Mesothelial cell of epicardium (in vitro differentiated cells): ENCODE measurements at places on chromosomes 2 and 18. TPM values are rescaled to one million over a fixed set of nuclear protein-coding genes. Genes with fewer than 3 reads are reported as not detected.

- H3K4me3 ChIP-seq, result no peak overlapping the region
- H3K27ac ChIP-seq, result no peak overlapping the region
- no peak for DNase-seq
- H3K36me3 ChIP-seq, result no peaks in the 10 kb centered on the region
These were observed 1471.8 kb downstream of the LRP1B start for GRCh38 chr2:140658760-140659692.

- H3K27ac ChIP-seq, result no peak overlapping the region
- no peak overlapping the region for H3K4me3 ChIP-seq
- DNase-seq, result no peak
- peaks cover 8% of the 10 kb centered on the region for H3K36me3 ChIP-seq
These were observed 28.9 kb downstream of the ADI1 start for GRCh38 chr2:3490191-3491170.

DNA sequence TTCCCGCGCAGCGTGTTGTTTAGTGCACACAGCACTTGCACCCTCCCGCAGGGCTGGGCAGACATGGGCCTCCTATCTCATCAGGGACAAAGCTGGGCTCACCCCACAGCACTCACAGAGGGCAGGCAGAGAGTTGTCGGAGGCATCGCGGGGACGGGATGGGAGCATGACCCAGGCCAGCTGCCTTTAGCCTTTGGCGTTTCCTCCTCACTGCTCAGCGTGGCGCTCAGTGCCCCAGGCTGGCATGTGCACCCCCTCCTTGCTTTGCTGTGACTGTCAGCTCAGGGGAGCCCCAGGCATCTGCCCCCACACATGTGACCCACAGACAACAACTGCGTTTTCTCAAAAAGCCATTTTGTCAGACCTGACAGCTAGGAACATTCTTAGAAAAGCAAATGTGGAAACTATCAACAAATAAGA is 101.1 kb downstream of the RNF144A start:
- peak overlapping the region; percentile 93 for H3K27ac ChIP-seq
- no peak overlapping the region for H3K4me3 ChIP-seq
- DNase-seq, result no peak

DNA sequence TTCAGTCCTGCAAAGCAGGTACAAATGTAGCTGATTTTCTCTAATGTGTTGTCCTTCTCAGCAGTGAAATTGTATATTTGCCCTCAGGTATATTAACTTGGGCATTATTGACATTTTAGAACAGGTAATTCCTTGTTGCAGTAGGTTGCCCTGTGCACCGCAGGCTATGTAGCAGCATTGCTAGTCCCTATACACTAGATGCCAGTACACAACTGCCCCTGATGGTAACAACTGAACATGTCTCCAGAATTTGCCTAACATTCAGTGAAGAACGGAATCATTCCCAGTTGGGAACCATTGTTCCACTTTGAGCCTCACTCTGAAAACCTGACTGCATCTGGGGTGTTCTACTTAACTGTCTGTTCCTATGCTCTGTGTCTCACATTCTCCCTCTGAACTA is 23.1 kb upstream of the TFPI start:
- H3K27me3 ChIP-seq, result no peaks in the 10 kb centered on the region
- peak overlapping the region; percentile 54 for H3K27ac ChIP-seq
- peaks cover 34% of the 10 kb centered on the region for H3K4me1 ChIP-seq
- DNase-seq, result no peak

The IL1RL2 gene
- total RNA-seq, result 0.40 TPM in 1 of 3 replicates, not detected in the others

- no peak for DNase-seq
- H3K4me1 ChIP-seq, result peaks cover 21% of the 10 kb centered on the region
- no peak overlapping the region for H3K27ac ChIP-seq
- H3K36me3 ChIP-seq, result no peaks in the 10 kb centered on the region
- no peak overlapping the region for H3K4me3 ChIP-seq
These were observed 154.4 kb upstream of the TWIST2 start for GRCh38 chr2:238693337-238694093.

GRCh38 chr2:154587739-154588138 is 110.8 kb upstream of the KCNJ3 start:
- no peak overlapping the region for H3K4me3 ChIP-seq
- H3K27ac ChIP-seq, result no peak overlapping the region
- no peak for DNase-seq
- no peaks in the 10 kb centered on the region for H3K36me3 ChIP-seq

- H3K4me1 ChIP-seq, result peaks cover 73% of the 10 kb centered on the region
- no peaks in the 10 kb centered on the region for H3K27me3 ChIP-seq
- H3K27ac ChIP-seq, result peak overlapping the region; percentile 97
- no peak overlapping the region for H3K4me3 ChIP-seq
These were observed 173.9 kb downstream of the HDAC4 start for GRCh38 chr2:239226677-239227581.

DNA sequence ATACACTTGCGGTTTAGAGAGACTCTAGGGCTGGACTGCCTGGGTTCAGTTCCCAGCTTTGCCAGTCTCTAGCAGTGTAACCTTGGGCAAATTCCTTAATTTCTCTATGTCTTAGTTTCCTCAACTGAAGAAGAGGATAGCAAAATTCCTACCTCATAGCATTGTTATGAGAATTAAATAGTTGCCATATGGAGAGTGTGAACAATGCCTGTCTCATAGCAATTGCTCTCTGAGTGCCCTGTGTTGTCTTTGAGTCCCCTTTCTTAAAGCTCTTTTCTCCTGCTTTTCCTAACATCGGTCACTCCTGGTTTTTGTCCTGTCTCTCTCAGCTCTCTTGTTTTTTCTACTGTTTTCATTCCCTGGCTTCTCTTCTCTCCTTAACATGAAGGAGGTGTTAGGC is 116.8 kb upstream of the ALPP start:
- H3K4me3 ChIP-seq, result no peak overlapping the region
- DNase-seq, result no peak
- no peak overlapping the region for H3K27ac ChIP-seq
- peaks cover 36% of the 10 kb centered on the region for H3K36me3 ChIP-seq
- H3K27me3 ChIP-seq, result no peaks in the 10 kb centered on the region
- H3K4me1 ChIP-seq, result peaks cover 16% of the 10 kb centered on the region

GRCh38 chr2:39723946-39724827 is 54.9 kb downstream of the THUMPD2 start:
- peaks cover 49% of the 10 kb centered on the region for H3K4me1 ChIP-seq
- H3K27ac ChIP-seq, result peak overlapping the region; percentile 85
- H3K36me3 ChIP-seq, result peaks cover 3% of the 10 kb centered on the region
- no peak for DNase-seq
- no peaks in the 10 kb centered on the region for H3K27me3 ChIP-seq
- H3K4me3 ChIP-seq, result no peak overlapping the region

- no peak overlapping the region for H3K27ac ChIP-seq
- H3K27me3 ChIP-seq, result no peaks in the 10 kb centered on the region
- H3K4me1 ChIP-seq, result no peaks in the 10 kb centered on the region
These were observed 156.6 kb downstream of the AKAIN1 start for GRCh38 chr18:5040476-5040875.

The PLEK gene
- not detected in 3 replicates for total RNA-seq

- H3K27me3 ChIP-seq, result no peaks in the 10 kb centered on the region
- H3K27ac ChIP-seq, result peak overlapping the region; percentile 92
- H3K4me3 ChIP-seq, result peak overlapping the region; percentile 54
- peaks cover 21% of the 10 kb centered on the region for H3K4me1 ChIP-seq
- no peaks in the 10 kb centered on the region for H3K36me3 ChIP-seq
These were observed 169.1 kb upstream of the KLF7 start for GRCh38 chr2:207334624-207335371.

- no peak for DNase-seq
- H3K36me3 ChIP-seq, result peaks cover 37% of the 10 kb centered on the region
- H3K4me1 ChIP-seq, result no peaks in the 10 kb centered on the region
- H3K4me3 ChIP-seq, result no peak overlapping the region
- H3K27ac ChIP-seq, result no peak overlapping the region
These were observed 11.8 kb downstream of the NDUFA10 start for GRCh38 chr2:240013343-240013742.

DNA sequence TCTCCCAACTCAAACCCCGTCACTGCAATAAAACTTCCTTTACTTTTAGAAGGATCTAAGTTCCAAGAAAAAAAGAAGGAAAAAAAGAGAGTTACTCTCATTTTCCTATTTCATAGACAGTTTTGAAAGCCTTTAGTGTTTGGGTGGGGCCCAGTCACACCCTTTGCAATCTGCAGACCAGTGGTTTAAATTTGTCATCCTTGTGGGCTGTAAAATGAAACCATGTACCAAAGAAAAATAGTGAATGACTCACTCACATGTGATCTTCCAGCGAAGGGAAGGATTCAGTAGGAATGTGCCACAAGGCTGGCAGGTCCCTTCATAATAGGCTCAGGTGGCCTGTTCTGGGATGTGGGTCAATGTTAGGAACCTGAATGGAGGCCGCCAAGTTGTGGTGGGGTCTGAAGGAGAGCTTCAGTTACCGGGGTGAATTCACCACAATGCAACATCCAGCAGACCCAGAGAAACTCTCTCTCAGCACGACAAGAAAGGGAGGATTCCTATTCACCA is 28.3 kb downstream of the ANXA4 start:
- H3K4me3 ChIP-seq, result no peak overlapping the region
- peaks cover under 1% of the 10 kb centered on the region for H3K36me3 ChIP-seq
- H3K4me1 ChIP-seq, result peaks cover 15% of the 10 kb centered on the region
- peak overlapping the region; percentile 14 for H3K27ac ChIP-seq
- no peak for DNase-seq

- H3K36me3 ChIP-seq, result no peaks in the 10 kb centered on the region
- H3K27ac ChIP-seq, result no peak overlapping the region
- peaks cover 10% of the 10 kb centered on the region for H3K27me3 ChIP-seq
- H3K4me1 ChIP-seq, result no peaks in the 10 kb centered on the region
These were observed 69.0 kb downstream of the TPO start for GRCh38 chr2:1482253-1482675.

- DNase-seq, result no peak
- peaks cover 43% of the 10 kb centered on the region for H3K36me3 ChIP-seq
These were observed 20.4 kb downstream of the CMPK2 start for GRCh38 chr2:6845312-6845711.

DNA sequence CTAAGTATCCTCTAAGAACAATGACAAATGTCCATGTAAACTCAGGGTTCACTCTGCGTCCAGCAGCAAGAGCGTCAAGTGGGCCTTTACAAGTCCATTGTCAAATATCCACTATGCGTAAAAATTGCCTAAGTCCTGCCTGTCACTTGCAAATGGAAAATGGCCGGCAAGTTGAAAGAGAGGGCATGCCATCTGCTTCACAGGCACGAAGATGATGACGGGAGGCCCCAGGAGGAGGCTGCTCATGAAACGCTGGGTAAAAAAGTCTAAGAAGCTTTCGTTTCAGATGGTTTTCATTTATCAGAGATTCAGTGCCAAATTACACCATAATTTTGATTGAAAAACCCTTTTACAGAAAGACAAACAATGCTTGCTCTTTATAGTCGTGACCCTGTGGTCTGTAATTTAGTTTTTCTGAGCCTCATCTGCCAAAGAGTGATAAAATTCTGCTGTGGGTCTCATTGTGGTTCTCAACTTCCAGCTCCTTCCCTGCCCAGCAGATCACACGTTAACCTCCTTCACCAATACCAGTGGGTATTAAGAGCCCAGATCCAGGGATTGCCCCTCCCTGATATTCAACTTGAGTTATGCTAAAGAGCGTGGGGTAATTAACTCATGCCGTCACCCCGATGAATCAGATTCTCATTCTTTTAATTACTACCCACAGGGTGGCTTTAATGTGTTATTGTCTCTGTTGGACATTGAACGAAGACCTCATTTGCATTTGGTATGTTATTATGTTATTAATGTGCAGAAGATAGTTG is 160.2 kb upstream of the ALKAL2 start:
- peaks cover 3% of the 10 kb centered on the region for H3K27me3 ChIP-seq
- no peaks in the 10 kb centered on the region for H3K36me3 ChIP-seq
- no peak overlapping the region for H3K27ac ChIP-seq
- H3K4me3 ChIP-seq, result no peak overlapping the region
- H3K4me1 ChIP-seq, result peaks cover 2% of the 10 kb centered on the region

The ICA1L gene
- total RNA-seq, result 9.9 to 13.4 TPM (median 11.8 TPM) in 3 replicates

GRCh38 chr2:241852981-241853631 is 5.6 kb downstream of the PDCD1 start:
- no peak for DNase-seq
- H3K27me3 ChIP-seq, result peaks cover 5% of the 10 kb centered on the region
- no peak overlapping the region for H3K27ac ChIP-seq
- no peaks in the 10 kb centered on the region for H3K36me3 ChIP-seq
- no peak overlapping the region for H3K4me3 ChIP-seq
- peaks cover under 1% of the 10 kb centered on the region for H3K4me1 ChIP-seq

GRCh38 chr2:112251271-112251670 is 3.6 kb downstream of the ZC3H8 start:
- H3K4me1 ChIP-seq, result peaks cover 13% of the 10 kb centered on the region
- H3K4me3 ChIP-seq, result no peak overlapping the region
- H3K36me3 ChIP-seq, result peaks cover 16% of the 10 kb centered on the region
- H3K27me3 ChIP-seq, result no peaks in the 10 kb centered on the region
- H3K27ac ChIP-seq, result no peak overlapping the region
- no peak for DNase-seq

DNA sequence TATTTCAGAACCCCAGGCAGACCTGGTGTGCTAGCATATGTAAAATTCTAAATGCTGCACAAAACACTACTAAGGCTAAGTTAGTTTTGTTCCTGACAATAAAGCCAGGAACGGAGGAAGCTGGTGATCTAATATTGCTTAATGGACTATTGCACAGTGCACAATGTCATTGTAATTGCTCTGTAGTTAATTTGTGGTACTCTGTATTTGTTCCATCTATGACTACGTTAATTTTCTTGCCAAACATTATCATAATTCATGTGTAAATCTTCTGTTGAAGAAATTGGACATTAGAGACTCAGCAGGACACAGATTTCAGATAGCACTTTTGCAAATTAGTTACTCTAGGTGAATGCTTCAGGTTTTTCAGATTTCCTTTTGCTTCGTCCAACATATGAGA is 232.3 kb downstream of the RIT2 start:
- H3K27ac ChIP-seq, result no peak overlapping the region
- no peaks in the 10 kb centered on the region for H3K27me3 ChIP-seq
- H3K36me3 ChIP-seq, result no peaks in the 10 kb centered on the region

DNA sequence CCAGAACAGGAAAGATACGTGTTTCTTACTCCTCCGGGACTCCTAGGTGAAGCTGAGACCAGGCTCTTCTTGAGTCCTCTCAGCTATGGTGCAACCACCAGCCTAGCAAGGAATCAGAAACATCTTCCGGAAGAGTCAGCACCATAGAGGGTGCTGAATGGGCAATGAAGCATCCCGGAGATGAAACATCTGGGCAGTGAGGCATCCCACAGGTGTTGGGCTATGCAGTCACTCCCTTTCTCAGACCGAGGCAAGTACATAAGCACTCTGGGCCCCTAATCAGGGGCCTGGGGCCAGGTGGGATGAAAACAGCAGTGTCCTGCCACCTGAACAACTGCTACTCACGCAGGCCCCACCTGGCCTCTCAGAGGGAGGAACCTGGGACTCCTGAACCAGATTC is 1.4 kb upstream of the CAPN10 start:
- H3K27ac ChIP-seq, result peak overlapping the region; percentile 53
- H3K4me1 ChIP-seq, result peaks cover 31% of the 10 kb centered on the region
- peak overlapping the region; percentile 95 for H3K4me3 ChIP-seq
- no peak for DNase-seq
- peaks cover 16% of the 10 kb centered on the region for H3K36me3 ChIP-seq

GRCh38 chr2:15782009-15782751 is 158.2 kb upstream of the MYCN start:
- peaks cover 12% of the 10 kb centered on the region for H3K4me1 ChIP-seq
- H3K27ac ChIP-seq, result no peak overlapping the region
- H3K36me3 ChIP-seq, result no peaks in the 10 kb centered on the region
- DNase-seq, result no peak

- peaks cover 3% of the 10 kb centered on the region for H3K36me3 ChIP-seq
- no peaks in the 10 kb centered on the region for H3K4me1 ChIP-seq
- peaks cover 1% of the 10 kb centered on the region for H3K27me3 ChIP-seq
- DNase-seq, result no peak
- no peak overlapping the region for H3K4me3 ChIP-seq
These were observed 74.6 kb upstream of the ZNF804A start for GRCh38 chr2:184523732-184524131.
